ENCODE measurements at places on chromosomes 7 and 10.

- DNase-seq = no peak
Measured at GRCh38 chr10:11793762-11794479, 29.2 kb upstream of the PROSER2 start.

- no peak for DNase-seq
Measured at GRCh38 chr7:29881724-29882123, 75.4 kb downstream of the WIPF3 start.

DNA sequence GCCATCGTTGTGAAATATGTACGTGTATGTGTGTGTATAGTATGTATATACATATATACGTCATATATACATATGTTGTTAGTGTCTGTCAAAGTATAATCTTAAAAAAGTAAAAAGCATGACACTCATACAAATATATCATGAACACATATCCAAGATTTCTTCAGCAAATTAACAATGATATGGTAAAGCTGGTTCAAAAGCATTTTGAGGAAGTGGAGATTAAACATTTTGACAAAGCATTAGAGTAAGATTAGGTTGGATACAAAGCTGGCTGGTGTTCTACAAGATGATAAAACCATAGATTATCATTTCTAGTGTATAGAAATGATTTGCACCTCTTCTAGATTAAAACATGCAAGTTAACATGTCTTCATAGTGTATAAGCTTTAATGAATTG lies 771 bp upstream of the NUDCD3 start:
- DNase-seq = no peak

DNA sequence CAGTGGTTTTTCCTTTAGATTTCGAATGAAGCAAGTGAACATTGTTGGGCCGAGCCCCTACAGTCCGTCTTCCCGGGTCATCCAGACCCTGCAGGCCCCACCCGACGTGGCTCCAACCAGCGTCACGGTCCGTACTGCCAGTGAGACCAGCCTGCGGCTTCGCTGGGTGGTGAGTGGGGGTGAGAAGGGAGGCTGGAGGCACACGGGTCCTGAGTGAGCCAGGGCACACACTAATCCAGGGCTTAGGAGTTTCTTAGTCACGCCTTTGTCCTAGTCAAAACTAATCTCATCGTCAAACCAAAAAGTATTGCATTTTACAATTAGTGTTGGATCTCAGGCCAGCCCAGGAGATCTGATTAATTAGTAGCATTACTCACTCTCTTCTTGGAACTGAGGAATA lies 568.8 kb upstream of the FOXK1 start:
- no peak for DNase-seq

GRCh38 chr10:14220026-14220425 lies 110.7 kb downstream of the FRMD4A start:
- no peak for DNase-seq

DNA sequence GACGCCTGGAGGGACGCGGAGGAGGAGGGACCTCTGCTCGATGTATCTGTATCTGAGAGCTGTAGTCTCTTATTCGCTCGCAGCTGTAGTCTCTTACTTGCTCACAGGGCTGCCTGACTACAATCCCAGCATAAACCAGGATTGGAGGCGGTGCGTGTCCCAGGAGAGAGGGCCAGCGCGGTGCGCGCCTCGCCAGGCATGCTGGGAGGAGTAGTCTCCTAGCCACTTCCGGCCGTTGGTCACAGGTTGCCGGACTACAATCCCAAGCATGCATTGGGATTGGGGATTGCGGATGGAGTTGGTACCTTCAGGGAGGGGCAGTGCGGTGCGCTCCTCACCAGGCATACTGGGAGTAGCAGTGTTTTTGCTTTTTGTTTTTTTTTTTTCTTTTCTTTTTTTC lies 421.7 kb upstream of the NUPR2 start:
- DNase-seq = no peak

DNA sequence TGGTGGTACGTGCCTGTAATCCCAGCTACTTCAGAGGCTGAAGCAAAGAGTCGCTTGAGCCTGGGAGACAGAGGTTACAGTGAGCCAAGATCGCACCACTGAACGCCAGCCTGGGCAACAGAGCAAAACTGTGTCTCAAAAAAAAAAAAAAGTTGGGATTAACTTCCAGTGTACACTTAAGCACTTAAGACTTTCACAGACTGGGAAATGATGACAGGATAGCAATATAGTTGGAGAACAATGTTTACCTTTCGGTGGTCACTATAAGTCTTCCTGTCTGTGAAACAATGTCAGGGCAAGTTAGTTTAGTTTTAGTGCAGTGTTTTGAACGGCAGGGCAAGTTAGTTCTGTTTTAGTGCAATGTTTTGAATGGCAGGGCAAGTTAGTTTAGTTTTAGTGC lies 130.2 kb downstream of the TPST1 start:
- no peak for DNase-seq

DNA sequence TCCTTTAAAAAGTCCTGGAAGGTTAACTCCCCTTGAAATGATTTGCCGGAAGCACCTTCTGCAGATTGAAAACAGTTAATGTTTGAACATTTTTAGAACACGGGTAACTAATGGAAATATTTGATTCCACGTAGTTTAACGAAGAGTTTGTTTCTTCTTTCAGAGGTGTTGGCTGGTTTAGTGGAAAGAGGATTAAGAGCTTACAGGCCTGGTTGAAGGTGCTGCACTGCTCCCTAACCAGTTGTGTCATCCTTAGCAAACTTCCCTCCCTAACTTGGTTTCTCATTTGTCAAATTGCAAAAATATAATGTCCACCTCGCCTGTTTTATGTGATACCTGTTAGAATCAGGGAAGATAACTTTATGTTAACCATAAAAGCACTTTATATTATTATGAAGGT lies 243.0 kb upstream of the FZD8 start:
- DNase-seq = no peak

- DNase-seq = no peak
Measured at GRCh38 chr7:139871820-139872219, 42.8 kb downstream of the TBXAS1 start.

DNA sequence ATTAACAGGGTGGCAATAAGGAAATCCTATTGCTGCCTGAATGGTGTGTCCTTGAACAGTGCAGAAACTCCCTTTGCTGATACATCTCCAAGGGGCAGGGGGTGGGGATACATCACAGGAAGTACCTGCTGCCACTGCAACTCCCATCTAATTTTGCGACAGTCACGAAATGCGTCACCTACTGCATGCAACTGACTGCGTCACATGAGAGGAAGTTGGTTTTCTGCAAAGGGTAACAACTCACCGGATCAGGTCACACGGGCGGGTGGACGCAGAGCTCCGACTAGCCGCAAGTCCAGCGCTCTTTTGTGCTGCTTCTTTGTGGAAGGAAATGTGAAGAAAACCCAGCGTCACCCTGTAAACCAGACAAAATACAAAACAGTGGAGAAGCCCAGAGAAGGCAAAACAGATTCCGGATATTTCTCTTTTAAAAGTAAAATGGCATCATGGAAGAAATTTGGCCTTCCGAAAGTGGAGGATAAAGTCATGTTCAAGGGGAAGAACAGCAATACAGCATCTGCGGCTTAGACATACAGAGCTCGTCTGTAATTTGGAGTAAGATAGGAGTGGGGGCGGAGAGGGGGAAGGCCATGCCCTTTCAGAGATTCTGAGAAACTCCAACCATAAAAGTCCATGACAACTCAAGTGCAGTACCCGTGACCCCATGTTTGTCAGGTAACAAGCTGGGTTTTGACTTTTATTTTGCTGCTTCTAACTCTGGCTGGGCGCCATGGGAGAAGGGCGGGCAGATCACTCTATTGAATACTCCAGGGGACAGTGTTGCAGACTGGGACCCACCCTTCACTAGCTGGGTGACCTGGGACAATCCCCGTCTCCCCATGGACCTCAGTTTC lies 32.3 kb upstream of the PLEKHS1 start:
- DNase-seq = no peak

DNA sequence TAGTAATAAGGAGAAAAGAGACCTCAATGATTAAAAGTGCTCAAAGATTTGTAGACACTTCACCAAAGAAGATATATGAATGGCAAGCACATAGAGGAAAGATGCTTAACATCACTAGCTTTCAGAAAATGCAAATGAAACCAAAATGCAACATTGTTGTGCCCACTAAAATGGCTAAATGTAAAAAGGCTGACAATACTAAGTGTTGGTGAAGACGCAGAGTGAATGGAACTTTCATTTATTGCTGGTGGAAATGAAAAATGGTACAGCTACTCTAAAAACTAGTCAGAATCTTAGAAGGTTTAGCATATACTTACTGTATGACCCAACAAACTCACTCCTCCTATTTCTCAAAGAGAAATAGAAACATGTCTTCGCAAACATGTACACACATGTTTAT lies 212.9 kb upstream of the PITRM1 start:
- DNase-seq = no peak

GRCh38 chr7:17339952-17340351 lies 41.5 kb downstream of the AHR start:
- no peak for DNase-seq

DNA sequence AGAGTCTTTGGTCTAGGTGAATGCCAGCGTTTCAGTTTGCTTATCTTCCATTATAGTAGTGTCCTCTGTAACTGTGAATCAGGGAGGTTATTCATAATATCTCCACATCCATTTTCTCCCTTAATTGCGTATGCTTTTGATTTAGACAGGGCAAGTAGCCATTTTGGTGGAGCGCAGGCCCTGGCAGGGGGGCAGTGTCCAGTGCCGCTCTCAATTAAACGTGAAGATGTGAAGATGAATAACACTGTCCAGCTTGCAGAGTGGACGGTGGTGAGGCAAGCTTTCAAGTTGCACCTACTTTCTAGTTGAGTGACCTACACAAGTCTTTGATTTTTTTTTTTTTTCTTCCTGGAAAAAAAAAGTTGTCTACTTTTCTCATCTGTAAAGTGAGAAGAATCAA lies 4.5 kb downstream of the TSPAN14 start:
- no peak for DNase-seq

DNA sequence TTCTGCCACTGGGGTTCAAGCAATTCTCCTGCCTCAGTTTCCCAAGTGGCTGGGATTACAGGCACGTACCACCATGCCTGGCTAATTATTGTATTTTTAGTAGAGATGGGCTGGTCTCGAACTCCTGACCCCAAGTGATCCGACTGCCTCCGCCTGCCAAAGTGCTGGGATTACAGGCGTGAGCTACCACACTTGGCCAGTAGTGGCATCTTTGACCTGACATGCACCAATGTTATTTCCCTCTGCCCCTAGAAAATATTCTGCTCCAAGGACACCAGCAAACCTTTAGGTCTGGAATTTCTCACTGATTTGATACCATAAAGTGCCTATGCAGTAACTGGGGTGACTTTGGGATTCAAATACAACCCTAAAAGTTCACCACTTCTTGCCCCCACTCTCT lies 179.4 kb downstream of the ARID5B start:
- DNase-seq = no peak

- DNase-seq = no peak
Measured at GRCh38 chr7:96041171-96041570, 268.8 kb downstream of the DYNC1I1 start.

DNA sequence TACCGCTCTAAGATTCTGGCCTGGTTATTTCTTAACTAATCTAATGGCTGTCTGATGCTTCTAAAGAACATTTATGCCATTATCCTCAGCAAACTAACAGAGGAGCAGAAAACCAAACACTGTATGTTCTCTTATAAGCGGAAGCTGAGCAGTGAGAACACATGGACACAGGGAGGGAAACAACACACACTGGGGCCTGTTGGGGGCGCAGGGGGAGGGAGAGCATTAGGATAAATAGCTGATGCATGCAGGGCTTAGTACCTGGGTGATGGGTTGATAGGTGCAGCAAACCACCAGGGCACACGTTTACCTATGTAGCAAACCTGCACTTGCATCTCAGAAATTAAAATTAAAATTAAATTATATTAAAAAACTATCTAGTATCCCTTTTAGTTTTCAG lies 853.5 kb downstream of the GATA3 start:
- DNase-seq = no peak

DNA sequence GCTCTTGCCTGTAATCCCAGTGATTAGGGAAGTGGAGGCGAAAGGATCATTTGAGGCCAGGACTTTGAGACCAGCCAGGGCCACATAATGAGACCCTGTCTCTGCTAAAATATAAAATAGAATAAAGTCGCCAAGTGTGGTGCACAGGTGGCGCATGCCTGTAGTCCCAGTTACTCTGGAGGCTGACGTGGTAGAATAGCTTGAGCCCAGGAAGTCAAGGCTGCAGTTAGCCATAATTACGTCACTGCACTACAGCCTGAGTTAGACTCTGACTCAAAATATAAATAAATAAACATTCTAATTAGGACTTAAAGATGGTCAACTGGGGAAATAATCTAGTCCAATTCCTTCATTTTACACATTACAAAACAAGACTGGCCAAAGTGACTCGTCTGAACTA lies 768 bp downstream of the CHCHD2 start:
- DNase-seq = no peak

GRCh38 chr7:100886936-100887515 lies 2.5 kb downstream of the UFSP1 start:
- no peak for DNase-seq

DNA sequence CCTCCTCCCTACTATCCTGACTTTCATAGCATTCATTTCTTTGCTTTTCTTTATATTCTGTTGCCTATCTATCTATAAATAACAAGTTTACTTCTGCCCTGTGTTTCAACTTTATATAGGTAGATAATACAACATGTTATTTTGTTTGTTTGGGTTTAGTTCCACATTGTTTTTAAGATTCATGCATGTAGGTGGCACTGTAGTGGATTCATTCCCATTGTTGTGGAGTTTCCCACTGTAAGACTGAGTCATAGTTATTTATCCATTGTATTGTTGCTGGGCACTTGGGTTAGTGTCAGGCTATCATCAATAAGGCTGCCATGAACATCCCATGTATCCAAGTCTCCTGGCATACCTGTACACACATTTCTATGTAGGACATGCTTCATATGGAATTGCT lies 127.7 kb downstream of the ARHGAP22 start:
- DNase-seq = no peak

DNA sequence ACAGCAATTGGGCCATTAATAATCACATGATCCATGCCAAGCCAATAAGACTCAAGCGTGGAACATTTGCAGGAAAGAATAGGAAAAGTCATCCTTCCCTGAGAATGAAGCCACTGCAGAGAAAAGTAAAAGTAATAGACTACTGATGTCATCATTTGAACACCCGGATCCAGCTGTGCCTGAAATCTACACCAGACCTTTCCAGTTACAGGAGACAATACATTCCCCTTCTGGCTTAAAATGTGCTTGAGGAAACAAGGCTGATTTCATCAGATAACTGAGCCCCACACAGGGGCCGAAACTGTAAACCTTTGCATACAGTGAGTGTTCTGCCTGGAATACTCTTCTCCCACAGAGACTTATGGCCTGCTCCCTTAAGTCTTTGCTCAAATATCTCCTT lies 232.8 kb downstream of the KCNMA1 start:
- no peak for DNase-seq

DNA sequence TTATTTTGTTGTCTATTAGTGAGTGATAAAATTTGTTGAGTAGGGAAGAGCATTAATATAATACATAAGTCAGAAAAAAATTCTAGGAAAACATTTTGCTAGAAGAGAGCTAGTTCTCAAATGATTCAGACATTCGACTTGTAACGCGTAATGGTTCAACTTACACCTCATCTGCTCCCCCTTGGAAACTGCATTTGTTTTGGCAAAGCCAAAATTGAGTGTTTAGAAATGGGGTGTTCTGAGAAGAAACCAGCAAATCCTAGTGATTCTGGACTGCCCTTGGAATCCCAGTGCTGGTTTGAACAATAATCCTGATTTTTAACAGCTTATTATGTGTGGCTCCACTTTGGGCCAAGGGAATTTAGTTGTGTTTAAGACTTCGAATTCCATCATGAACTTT lies 475.7 kb downstream of the SUGCT start:
- DNase-seq = no peak

Measured in stimulated activated CD4-positive, alpha-beta T cell treated with anti-CD3 and anti-CD28 coated beads, Interleukin-2, amount 100 ng/mL, for 4 hours (primary cell).